ENCODE measurements at places on chromosomes 16 and 17.

GRCh38 chr17:18859256-18859655, 1.3 kb downstream of the PRPSAP2 start:
- peak; percentile 19 for DNase-seq

DNA sequence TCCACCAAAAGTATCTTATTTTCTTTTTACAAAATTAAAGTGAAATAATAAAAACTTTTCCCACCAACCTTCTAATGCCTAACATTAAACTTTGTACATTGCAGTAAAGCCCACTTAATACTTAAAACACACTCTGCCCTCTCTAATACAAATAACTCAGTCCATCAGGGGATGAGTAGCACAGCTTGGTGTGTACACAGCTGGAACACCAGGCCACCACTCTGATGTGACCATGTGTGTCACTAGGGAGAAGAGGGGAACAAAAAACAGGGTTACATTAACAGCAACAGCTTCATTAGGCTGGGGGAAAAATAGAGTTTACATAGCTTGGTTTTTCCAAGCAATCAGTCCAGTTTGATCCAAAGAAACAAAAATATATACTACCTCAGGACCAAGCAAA, 295.0 kb downstream of the CEP112 start:
- no peak for DNase-seq

- no peak for DNase-seq
Measured at GRCh38 chr17:75589919-75590303, 2.3 kb downstream of the MYO15B start.

GRCh38 chr16:30829130-30830071, 42.4 kb upstream of the ZNF629 start:
- no peak for DNase-seq

GRCh38 chr16:31250782-31251384, 8.9 kb upstream of the ITGAM start:
- DNase-seq: no peak

DNA sequence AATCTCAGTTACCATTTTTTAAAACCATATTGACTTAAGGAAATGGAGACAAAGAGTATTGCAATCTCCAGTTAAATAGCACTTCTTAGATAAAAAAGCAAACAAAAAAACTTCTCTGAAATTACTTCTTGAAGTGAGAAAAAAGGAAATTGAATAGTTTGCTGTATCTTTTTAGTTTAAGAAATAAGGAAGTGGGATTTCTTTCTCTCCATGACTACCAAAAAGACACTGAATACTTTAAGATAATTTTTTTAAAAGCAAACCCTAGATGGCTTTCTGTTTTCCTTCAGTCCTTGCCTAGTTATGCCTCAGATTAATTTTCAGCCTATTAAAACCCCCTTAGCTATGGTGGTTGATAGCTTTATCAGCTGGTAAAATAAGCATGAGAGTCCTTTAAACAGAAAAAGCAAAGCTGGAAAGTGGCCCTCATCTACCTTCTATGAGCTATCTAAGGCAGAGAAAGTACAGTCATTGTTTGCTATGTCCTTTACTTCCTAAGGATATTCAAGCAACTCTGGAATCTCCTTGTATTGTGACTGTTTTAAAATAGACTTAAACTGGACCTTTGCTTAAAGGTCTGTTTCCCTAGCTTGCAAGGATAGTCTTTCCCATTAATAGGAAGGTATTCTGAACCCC, 28.6 kb downstream of the TPPP3 start:
- DNase-seq: no peak

DNA sequence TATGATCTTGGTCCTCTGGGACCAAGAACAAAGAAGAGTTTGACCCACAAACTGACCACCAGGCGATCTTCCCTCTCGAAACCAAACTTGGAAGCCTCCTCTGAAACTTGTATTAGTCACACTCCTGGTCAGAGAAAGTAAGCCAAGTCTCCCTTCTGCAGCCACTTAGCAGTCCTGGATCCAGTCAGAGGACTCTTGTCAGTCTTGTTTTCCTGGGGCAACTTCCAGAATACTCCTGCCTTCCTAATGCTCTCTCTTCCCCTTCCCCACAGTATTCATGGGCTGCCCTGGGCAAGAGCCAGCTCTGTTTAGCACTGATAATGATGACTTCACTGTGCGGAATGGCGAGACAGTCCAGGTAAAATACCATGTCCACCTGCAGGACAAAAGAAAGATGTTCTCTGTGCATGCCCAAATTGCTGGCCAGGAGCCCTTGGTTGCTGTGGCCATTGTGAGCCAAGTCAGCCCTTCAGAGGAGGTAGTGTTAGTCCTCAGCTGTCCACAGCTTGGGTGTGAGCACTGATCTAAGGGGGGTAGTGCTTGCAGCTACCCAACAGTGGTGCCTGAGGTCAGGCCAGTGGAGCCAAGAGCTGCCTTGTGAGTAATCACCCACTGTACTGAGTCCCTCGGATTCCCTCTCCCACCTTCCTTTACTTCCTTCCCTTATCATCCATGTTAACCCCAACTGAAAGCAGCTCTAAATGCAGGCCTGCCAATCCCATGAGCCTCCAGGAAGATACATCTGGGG, 31.2 kb downstream of the CDH3 start:
- no peak for DNase-seq

DNA sequence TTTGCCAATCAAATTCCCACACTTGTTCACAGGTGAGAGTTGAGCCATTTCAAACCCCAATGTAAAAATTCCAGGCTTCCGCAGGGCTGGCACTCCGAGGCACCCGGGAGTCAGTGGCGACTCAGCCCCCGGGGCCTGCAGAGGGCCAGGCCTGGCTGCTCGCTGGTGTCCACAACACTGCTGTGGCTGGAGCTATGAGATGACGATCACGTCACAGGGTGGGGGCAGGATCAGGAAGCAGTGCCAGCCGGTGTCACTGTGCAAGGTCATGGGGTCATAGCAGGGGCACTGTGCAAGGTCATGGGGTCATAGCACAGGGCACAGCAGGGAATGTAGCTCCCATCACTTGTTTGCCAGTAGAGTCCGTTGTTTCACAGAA, 7.8 kb downstream of the VPS4A start:
- DNase-seq: no peak

DNA sequence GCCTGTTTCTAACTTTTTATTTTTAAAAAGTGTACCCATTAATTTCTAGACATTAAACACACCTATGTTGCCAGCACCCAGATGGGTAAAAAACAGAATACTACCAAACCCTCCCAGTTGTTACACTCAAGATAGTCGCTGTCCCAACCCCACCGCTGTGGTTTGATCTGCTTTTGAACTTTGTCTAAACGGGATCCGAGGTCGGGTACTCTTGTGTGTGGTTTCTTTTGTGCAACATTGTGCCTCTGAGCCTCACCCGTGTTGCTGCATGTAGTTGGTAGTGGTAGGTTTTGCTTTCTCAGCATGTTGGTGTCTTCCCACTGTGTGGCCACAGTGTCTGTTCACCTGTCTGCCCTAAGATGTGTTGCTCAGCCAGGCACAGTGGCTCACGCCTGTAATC, 4.3 kb downstream of the KLHL36 start:
- DNase-seq: no peak

DNA sequence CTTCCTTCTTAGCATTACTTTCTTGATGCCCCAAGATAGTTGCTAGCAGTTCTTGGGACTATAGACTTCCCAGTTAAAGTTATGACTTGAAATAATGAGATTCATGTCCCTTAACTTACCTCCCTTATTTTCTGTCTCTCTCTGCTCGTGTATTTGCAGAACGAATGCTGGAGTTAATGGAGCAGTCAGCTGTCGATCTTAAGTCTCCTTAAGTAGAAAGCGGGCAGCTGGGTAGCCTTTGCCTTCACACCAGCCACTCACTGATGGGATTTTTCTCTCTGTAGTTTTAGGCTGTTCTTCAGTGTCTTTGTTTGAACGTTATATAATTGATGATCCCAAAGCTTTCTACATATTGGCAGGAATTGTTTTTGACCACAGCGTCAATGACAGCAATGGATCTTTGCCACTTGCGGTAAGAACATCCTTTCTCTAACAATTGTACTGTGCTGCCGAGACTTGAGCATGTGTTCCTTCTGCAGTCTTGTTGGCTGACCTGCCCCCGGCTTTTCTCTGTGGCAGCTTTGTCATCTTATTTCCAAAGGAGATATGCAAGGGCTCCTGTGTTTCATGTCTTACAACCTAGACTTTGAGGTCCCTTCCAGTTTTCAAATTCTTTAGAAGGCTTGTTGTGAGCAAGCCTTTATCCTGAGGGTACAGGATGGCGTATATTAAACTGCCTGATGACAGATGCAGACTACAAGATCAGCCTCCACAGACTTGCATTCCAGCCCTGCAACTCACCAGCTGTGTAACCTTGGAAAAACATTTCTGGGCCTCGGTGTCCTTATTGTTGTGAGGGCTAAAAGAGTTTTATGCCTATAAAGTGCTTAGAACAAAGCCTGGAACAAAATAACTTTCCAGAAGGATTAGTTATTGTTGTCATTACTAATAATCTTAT, 25.1 kb upstream of the ABCA3 start:
- peak; percentile 55 for DNase-seq

GRCh38 chr17:28763804-28764266, 20.0 kb downstream of the TRAF4 start:
- DNase-seq: no peak

GRCh38 chr17:14840616-14841231, 424.4 kb downstream of the PMP22 start:
- peak; percentile 88 for DNase-seq

- no peak for DNase-seq
Measured at GRCh38 chr17:48219617-48220016, 112.1 kb downstream of the SNX11 start.

DNA sequence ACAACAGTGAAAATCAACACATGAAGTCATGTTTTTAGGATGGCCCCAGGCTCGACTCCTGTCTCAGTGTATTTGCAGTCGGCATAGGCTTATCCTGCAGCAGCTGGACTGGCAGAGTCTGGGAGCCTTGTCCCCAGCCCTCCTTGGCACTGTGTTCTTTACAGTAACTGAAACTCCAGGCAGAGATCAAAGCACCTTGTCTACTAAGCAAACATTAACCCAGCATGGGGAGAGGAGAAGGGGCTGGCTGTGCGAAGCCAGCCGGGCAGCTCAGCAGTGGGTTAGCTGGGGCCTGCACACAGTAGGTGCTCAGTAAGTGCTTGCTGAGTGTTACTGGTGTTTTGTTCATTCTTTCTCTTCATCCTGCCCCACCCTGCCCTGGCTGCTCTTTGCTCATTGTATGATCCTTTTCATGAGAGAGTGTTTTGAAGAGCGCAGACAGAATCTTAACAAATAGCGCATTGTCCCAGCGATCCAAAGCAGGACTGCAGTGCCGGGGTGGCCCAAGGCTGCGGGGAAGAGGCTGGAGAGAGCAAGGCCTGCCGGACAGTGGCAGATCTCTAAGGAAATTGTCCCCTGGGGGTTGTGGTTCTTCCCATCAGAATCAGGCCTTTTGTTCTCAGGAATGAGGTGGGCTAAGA, 23.5 kb upstream of the ITGB4 start:
- no peak for DNase-seq

GRCh38 chr16:14324581-14324980, 253.5 kb downstream of the MRTFB start:
- peak; percentile 61 for DNase-seq

DNA sequence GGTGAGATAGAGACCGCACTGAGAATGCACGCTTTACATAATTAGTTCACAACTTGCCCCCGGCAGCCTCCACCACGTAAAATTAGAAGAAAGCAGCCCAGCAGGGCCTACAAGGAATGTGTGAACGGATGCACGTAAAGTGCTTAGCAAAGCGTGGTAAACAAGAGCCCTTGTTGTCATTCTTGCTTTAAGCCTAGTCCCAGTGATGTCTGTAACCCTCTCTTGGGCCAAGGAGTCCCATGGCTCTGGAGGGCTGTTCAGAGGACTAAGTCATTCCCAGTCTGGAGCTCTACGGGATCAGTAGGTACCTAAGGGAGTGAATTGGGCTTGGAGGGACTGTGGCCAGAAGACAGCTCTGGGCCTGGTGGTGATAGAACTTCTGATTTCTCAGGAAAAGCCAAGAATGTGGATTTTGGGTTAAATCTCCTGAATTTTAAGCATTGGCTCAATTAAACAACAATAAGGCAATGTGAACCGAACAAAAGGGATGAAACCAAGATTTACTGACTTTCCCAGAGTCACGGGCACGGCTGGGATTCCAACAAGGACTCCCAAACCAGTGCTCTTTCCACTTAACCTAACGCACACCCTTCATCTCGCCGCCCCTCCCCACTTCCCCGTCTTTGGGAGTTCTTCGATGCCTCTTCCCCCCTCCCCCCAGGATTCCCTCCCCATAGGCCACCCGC, 775 bp upstream of the CHP2 start:
- no peak for DNase-seq

GRCh38 chr16:55912022-55912421, 36.8 kb upstream of the CES5A start:
- DNase-seq: no peak

GRCh38 chr17:78114831-78115723, 13.5 kb downstream of the TMC6 start:
- DNase-seq: peak; percentile 79

DNA sequence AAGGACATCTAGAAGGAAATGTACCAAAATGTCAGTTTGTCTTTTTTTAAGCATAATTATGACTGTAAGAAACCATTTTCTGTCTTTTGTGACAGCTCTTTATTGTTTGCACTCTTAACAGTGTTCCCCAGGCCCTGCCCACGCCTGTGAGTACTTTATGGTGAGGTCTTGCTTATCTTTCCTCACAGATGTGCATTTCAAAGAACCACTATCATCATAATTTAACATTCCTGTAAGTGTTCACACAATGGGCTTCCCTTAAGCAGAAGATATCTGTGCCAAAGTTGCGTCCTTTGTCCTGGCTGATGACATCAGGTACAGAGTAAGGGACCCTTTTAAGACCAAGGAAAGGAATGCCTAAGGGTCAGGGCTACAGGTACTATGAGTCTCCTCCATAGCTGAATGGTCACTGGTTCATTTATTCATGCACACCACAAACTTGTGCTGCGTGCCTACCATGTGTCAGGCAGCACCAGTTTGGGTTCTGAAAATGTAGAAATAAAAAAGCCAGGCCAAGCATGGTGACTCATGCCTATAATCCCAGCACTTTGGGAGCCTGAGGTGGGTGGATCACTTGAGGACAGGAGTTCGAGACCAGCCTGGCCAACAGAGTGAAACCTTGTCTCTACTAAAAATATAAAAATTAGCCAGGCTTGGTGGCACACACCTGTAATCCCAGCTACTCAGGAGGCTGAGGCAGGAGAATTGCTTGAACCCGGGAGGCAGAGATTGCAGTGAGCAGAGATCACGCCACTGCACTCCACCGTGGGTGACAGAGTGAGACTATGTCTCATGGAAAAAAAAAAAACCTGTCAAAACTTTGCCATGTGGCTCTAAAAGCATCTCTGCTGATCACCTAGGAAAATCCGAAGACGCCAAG, 55.4 kb upstream of the NLK start:
- no peak for DNase-seq
